ENCODE measurements at places on chromosomes 6 and 20. TPM values are rescaled to one million over a fixed set of nuclear protein-coding genes. Genes with fewer than 3 reads are reported as not detected.

DNA sequence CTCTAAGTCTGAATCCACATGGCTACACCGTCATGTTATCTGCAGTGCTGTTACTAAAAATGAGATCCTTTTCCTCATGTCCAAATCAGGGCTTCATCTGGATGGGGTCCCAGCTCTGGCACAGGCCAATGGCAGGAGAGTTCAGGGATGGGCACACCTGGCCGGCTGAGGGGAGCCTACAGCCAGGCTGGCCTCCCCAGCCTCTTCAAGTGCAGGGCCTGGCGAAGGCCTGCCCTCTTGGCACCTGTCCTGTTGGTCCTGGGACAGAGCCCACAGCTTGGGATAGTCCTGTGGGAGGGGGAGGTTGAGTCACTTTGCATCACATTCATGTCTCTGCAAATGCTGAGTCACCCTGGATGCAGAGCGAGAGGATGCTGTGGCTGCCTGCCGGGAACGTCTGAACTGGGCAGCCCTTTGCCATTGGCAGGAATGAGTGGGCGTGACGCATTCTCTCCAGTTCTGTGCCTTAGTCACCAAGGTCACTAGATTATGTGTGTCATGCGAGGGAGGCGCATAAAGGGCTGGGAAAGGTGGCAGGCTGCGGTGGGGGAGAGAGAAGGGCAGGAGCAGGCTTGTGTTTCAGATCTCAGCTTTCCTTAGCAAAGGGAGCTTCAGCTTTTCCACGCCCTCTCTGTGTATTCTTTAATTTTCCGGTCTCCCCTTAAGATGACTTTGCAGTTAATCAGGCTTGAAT, 223.2 kb upstream of the ECI2 start:
- peaks cover 15% of the 10 kb centered on the region for H3K4me1 ChIP-seq
- no peaks in the 10 kb centered on the region for H3K27me3 ChIP-seq
- no peaks in the 10 kb centered on the region for H3K36me3 ChIP-seq
- peak; percentile 80 for DNase-seq

- no peaks in the 10 kb centered on the region for H3K4me1 ChIP-seq
- H3K27ac ChIP-seq: no peak overlapping the region
- no peak overlapping the region for H3K4me3 ChIP-seq
- no peaks in the 10 kb centered on the region for H3K27me3 ChIP-seq
- peak; percentile 32 for DNase-seq
These were observed 27.8 kb upstream of the MYCT1 start for GRCh38 chr6:152669895-152670294.

- H3K27me3 ChIP-seq: no peaks in the 10 kb centered on the region
- no peak overlapping the region for H3K4me3 ChIP-seq
- H3K4me1 ChIP-seq: no peaks in the 10 kb centered on the region
- H3K27ac ChIP-seq: no peak overlapping the region
- DNase-seq: no peak
These were observed 15.7 kb upstream of the DNAAF9 start for GRCh38 chr20:3423126-3423525.

- H3K27me3 ChIP-seq: no peaks in the 10 kb centered on the region
- no peak overlapping the region for H3K4me3 ChIP-seq
- peak overlapping the region; percentile 31 for H3K27ac ChIP-seq
- peak; percentile 37 for DNase-seq
- no peaks in the 10 kb centered on the region for H3K4me1 ChIP-seq
These were observed 30.5 kb upstream of the AKAP12 start for GRCh38 chr6:151209071-151209831.

- DNase-seq: no peak
- H3K4me1 ChIP-seq: peaks cover 5% of the 10 kb centered on the region
- no peaks in the 10 kb centered on the region for H3K27me3 ChIP-seq
- H3K27ac ChIP-seq: no peak overlapping the region
- no peaks in the 10 kb centered on the region for H3K36me3 ChIP-seq
These were observed 255.5 kb downstream of the TBC1D7 start for GRCh38 chr6:13072686-13073347.

Gene ELOVL2
- 1.5 TPM for total RNA-seq

Gene CSNK2A1
- total RNA-seq: 123 TPM

Gene VTA1
- total RNA-seq: 42.0 TPM

Gene ANKRD66
- total RNA-seq: 0.66 TPM
